ENCODE measurements at places on chromosomes 3 and 15.

DNA sequence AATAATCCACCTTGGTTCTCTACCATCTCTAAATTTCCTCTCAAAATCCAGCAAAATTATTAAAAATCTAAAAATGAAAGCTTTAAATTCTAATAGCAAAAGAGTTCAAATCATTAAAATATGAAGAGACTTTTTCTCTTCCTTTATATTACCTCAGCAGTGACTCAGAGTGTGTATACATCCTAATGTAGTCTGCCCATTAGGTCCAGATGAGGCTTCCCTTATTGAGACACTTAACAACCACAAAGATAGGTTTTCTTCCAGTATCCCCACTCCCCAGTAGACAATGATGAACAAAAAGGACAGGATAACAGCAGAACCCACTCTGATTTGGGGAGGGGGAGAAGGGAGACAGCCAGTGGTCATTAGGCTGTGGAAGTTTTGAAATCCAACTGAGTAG is 61.5 kb upstream of the DCBLD2 start:
- no peak for DNase-seq

GRCh38 chr3:37594873-37595783 is 266.6 kb upstream of the CTDSPL start:
- DNase-seq = no peak

- no peak for DNase-seq
Observed at GRCh38 chr15:60204131-60204885, 193.5 kb downstream of the ANXA2 start.

DNA sequence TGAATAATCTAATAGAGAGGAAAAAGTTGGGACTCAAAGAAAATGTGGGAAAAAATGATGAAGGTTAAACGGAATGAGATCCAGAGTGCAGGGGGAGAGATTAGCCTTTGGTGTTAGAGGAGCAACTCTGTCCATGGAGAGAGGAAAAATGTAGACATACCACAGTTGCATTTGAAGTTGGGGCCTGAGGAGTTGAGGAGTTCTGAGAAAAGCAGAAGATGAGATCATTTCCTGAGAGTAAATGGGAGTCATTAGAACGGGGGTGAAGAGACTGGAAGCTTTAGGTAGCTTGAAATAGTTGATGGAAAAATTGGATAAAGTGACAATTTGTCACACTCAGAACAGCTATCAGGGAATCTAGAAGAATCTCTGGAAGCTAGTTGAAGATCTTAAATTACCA is 7.3 kb downstream of the CCR5AS start:
- no peak for DNase-seq

- no peak for DNase-seq
Observed at GRCh38 chr3:49217688-49218470, 46.5 kb downstream of the KLHDC8B start.

GRCh38 chr15:68031404-68031803 is 22.7 kb upstream of the PIAS1 start:
- no peak for DNase-seq

All from HFF-Myc (cell line).